Stimulated activated CD8-positive, alpha-beta memory T cell treated with anti-CD3 and anti-CD28 coated beads, Interleukin-7, amount 100 ng/mL, for 1 hour (primary cell): ENCODE measurements at places on chromosomes 7 and 10.

GRCh38 chr10:67839951-67840350 is 2.0 kb upstream of the DNAJC12 start:
- DNase-seq: no peak

DNA sequence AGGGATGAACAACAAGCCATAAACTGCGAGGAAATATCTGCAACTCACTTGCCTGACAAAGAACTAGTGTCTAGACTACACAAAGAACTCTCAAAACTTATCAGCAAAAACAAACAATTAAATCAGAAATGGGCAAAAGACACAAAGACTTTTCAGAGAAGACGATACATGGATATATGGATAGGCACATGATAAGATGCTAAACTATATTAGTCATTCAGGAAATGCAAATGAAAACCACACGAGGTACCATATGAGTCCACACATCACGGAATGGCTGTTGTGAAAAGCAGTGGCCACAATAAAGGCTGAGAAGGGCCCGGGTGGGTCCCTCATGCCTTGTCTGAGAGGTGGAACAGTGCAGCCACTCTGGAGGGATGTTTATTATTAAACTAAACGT is 267.8 kb downstream of the WDR37 start:
- DNase-seq: no peak

DNA sequence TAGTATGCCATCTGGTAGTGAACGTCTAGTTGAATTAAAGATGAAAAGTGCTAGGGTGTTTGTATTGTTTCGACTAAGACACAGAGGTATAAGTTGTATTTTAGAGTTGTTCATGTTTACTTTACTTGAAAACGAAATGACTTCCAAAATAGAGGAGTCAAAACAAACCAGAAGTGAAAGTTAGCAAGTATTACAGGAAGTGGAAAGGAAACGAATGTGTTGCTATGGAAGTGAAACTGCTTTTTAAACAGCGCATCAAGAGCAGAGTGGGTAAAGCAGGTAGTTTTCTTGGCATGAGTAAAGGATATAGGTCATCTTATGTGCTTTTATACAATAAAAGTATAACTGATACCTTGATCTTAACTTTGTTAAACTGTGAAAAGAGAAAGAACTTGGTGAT is 20.0 kb upstream of the GALNTL5 start:
- no peak for DNase-seq

GRCh38 chr7:8817448-8818036 is 384.1 kb downstream of the NXPH1 start:
- no peak for DNase-seq

DNA sequence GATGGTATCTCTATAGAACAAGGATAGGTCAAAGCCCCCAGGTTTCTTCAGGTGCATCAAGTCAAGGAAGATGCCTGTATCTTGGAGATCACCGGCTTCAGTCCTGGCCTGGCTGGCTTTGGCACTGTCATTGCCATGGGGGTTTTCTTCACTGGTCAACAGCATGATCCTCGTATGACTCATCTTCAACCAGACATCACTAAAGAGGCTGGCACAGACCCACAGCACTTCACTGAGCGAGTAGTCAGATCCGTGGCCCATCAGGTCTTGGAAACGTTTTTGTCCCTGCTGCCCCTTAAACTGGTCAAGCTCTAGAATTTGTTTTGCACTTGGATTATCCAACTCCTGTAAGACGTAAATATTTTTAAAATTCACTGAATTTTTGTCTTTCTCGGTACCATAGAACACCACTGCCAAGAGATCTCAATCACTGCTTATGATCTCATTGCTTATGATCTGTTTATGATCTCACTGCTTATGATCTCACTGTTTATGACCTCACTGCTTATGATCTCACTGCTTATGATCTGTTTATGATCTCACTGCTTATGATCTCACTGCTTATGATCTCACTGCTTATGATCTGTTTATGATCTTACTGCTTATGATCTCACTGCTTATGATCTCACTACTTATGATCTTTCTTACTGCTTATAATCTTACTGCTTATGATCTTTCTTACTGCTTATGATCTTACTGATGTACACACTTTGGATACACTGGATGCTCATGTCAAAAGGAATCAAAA is 135.2 kb downstream of the CYP26A1 start:
- DNase-seq: no peak

DNA sequence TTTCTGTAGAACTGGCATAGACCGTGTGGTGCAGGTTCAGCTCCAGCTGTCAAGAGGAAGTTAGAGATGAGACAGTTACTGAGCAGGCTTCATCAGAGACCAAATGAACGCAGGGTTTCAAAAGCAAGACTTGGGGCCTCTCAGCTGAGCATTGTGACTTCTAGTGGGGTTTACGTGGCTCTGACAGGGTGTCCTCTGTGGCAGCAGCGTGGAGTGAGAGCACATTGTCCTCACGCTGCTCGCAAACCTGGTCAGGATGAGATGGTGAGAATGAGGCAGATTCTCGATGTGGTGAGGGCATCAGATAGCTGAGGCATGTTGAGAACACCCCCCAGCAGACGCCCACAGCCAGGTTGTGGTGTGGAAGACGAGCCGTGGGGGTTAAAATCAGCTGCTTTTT is 126.0 kb downstream of the DNAJB6 start:
- no peak for DNase-seq

DNA sequence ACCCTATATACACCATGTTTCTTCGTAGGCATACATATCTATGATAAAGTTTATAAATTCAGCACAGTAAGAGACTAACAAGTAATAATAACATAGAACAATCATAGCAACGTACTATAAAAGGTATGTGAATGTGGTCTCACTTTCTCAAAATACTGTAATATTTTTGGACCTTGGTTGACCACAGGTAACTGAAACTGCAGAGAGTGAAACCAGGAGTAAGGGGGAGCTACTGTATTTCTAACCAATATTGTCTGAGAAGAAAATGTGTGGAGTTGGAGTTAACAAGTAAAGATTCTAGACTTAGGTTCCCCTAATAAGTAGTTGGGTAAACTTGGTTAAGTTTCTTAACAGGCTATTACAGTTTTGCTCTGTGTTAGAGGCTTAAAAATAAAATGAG is 72.1 kb downstream of the GNAI1 start:
- no peak for DNase-seq

- DNase-seq: no peak
Measured at GRCh38 chr7:14400271-14400670, 410.8 kb upstream of the ETV1 start.

DNA sequence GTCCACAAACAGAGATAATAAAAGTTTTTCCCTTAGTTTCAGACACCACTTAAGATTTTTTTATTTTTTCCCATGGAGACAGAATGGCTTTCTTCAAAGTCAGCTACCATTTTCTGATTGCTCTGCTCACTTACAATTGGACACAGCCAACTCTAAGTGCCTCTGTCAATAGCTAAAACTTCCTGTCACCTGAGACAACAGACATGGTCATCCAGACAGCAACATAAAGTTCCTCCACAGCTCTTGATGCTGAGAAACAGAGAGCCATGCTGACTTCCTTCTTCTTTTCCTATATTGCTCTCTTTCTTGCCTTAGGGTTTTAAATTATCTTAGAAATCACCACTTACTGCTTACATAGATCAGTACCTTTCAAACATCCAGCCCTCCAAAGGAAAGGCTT is 12.0 kb downstream of the ZNF800 start:
- no peak for DNase-seq
